ENCODE measurements at places on chromosomes 1 and 21.

GRCh38 chr21:25967901-25968438 is 202.6 kb downstream of the APP start:
- peaks cover 3% of the 10 kb centered on the region for H3K36me3 ChIP-seq
- H3K4me3 ChIP-seq, result no peak overlapping the region
- peaks cover 21% of the 10 kb centered on the region for H3K4me1 ChIP-seq
- DNase-seq, result no peak

- H3K27ac ChIP-seq, result no peak overlapping the region
- no peaks in the 10 kb centered on the region for H3K36me3 ChIP-seq
- H3K4me3 ChIP-seq, result no peak overlapping the region
- peaks cover 6% of the 10 kb centered on the region for H3K4me1 ChIP-seq
- H3K27me3 ChIP-seq, result no peaks in the 10 kb centered on the region
These were observed 60.4 kb downstream of the RAP1GAP start for GRCh38 chr1:21608798-21609197.

DNA sequence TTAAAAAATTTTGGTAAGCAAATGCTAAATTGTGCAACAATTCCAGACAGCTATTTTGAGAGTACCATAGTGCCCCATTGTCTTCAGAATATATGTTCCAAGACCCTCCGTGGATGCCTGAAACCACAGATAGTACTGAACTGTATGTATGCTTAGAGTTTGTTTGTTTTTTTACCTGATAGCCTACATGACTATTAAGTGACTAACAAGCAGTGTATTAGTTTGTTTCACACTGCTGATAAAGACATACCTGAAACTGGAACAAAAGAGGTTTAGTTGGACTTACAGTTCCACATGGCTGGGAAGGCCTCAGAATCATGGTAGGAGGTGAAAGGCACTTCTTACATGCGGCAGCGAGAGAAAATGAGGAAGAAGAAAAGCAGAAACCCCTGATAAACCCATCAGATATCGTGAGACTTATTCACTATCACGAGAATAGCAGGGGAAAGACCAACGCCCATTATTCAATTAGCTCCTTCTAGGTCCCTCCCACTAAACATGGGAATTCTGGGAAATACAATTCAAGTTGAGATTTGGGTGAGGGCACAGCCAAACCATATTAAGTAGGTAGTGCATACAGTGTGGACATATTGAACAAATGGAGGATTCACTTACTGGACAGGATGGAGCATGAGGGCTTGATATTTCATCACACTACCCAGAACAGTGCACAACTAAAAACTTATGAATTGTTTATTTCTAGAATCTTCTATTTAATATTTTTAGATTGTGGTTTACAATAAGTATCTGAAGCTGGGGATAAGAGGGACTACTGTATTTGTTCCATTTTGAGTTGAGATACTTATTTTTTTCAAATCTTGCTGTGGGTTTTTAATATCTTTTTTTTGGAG is 78.5 kb downstream of the LHX9 start:
- no peaks in the 10 kb centered on the region for H3K27me3 ChIP-seq
- no peak for DNase-seq
- H3K4me3 ChIP-seq, result no peak overlapping the region
- peak overlapping the region; percentile 36 for H3K27ac ChIP-seq

DNA sequence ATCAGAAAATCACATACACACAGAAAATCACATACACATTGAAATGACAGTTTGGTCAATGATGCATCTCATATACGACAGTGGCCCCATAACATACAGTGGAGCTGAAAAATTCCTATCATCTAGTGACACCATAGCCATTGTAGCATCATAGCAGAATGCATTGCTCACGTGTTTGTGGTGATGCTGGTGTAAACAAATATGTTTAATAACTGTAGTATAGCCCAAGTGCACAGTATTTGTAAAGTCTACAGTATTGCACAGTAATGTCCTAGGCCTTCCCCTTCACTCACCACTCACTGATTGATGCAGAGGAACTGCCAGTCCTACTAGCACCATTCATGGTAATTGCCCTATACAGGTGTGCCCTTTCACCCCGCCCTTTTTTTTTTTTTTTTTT is 30.1 kb upstream of the RUNX1 start:
- no peaks in the 10 kb centered on the region for H3K27me3 ChIP-seq
- H3K4me1 ChIP-seq, result no peaks in the 10 kb centered on the region
- H3K27ac ChIP-seq, result no peak overlapping the region
- no peak for DNase-seq
- H3K4me3 ChIP-seq, result no peak overlapping the region

DNA sequence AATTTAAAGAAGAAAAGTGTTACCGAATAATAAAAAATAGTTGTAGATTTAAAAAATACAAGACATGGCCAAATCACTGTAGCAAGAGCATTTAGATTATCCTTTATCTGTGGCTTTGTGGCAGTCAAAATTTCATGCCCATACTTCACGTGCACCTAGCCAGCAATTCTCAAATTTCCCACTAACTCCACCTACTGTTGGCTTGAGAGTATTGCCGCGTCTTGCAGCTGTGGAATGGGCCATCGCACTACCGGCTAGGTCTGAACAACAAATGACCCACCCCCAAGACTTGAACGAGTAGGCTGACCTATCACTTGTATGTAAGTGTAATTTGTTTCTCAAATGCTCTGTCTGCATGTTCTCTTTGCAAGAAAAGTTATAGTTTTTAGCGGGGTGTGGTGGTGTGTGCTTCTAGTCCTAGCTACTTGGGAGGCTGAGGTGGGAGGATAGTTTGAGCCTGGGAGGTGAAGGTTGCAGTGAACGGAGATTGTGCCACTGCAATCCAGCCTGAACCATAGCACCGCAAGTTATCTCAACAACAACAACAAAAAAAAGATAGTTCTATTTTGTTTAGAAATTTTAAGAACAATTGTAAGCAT is 4.1 kb downstream of the KRTAP13-4 start:
- H3K4me3 ChIP-seq, result no peak overlapping the region
- no peak for DNase-seq
- H3K4me1 ChIP-seq, result peaks cover 4% of the 10 kb centered on the region
- no peaks in the 10 kb centered on the region for H3K27me3 ChIP-seq

- H3K27me3 ChIP-seq, result no peaks in the 10 kb centered on the region
- H3K36me3 ChIP-seq, result peaks cover 5% of the 10 kb centered on the region
- peak overlapping the region; percentile 99 for H3K27ac ChIP-seq
- peak; percentile 41 for DNase-seq
These were observed 1.2 kb downstream of the DHRS3 start for GRCh38 chr1:12616709-12617373.

- no peak for DNase-seq
- no peaks in the 10 kb centered on the region for H3K27me3 ChIP-seq
These were observed 757 bp upstream of the SEMA4A start for GRCh38 chr1:156152628-156153027.
